H7 (cell line): ENCODE measurements at places on chromosomes 4 and X.

DNA sequence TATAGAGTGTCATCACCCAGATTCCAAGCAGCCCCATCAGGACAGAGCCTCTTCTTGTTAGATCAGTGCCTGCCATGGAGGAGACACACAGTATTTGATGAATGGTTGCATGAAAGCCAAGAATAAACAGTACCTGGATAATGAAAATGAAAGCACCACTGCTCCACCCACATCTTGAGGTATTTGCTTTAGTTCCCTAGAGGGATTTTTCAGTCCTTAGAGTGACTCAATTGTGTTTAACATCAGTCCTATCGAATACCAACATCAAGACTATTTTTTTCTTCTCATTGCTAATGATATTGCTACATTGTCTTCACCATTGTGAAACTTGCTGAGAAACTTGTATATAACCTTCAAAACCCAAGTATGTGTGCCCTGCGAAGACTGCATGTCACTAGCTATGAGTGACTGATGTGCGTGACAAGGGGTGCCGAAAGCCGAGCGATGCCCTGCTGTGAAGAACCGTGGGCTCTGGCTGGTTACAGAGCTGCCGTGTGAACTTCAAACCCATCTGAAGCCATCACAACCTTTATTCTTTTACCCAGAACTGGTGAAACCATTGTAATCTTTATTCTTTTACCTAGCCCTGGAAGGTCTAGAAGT, 211.3 kb upstream of the FAT1 start:
- no peak for DNase-seq

DNA sequence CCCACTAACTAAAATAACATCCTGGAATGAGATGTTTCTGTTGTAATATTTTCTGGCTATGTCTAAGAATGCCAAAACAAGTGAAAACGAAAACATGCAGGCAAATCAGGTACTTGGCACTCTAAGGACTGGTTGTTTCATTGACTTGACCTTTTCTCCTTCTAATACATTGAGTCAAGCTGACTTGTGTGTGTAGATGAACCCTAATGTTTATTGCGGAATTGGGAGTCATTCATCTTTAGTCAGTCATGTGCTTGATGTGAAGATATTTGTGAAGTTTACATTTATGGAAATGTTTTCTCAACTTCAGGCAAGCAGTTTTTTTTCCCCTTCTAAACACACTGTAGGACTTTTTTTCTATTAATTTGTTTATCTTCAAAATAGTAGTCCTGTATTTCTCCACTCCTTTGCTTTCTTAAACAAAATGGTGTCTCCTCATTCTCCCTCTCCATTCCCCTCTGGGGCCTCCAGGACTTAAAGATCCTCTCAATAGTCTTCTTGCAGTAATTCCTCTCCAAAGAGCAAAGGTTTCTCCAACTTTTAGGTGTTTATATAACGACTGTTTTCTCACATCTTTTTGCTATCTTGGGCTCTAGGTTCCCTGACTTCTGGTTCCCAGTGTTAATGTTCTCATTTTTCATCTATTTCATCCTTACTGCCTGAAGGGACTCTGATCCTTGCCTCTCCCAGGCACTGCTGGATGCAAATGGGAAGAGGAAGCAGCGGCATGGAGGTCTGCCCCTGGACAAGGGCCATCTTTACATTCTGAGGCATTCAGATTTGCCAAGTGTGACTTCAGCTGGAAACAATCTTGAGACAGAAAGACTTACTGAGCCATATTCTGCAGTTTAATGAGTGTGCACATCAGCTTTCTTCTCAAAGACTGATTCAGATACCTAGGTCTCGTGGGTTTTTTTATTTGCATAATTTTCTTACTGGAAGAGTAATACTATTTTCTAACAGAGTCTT, 166.4 kb downstream of the ARHGAP6 start:
- no peak for DNase-seq

GRCh38 chrX:112877771-112878173, 37.1 kb upstream of the AMOT start:
- no peak for DNase-seq

DNA sequence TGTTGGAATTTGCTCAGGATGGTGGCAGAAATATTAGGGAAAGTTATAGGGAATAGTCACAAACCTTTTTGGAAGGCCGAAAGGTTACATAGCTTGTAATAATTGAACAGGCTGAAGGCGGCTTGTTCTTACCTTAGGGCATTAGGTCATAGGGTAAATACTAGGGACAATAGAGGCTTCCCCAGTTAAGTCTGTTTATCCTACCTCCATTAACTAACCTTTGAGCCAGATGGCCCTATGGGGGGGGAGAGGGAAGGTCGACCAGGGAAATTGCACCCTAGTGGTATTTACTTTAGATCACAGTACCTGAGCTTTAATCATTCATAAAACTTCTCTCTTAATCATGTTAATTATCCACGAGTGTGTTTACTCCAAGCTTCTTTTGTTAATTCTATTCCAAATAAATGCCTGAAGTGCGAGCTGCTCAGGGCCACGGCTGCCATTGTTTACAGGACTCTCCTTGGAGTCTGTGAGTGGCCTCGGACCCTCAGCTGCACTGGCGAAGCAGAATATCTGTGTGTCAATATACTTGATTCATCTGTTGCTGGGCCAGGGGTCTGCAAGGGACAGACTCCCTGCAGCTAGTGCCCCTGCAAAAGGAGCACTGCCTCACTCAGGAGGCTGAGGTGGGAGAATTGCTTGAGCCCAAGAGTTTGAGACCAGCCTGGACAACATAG, 22.9 kb downstream of the PAGE2 start:
- DNase-seq: no peak

DNA sequence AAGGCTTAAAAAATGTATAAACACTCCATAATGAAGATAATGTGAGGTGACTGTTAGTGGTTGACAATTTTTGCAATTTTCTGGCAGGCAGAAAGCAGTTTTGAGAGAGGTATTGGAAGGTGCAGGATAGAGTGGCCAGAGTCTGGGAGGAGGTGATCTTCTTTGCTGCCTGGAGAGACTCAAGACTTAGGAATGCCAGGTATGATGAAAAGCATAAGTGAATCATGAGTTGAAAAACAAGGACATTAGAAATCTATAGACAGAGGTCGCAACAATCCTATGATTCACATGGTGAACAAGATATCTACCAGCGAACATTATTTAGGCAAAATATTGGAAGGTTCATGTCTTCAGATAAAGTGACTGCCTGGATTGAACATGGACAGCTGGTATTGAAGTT, 118.5 kb downstream of the CFAP299 start:
- no peak for DNase-seq

DNA sequence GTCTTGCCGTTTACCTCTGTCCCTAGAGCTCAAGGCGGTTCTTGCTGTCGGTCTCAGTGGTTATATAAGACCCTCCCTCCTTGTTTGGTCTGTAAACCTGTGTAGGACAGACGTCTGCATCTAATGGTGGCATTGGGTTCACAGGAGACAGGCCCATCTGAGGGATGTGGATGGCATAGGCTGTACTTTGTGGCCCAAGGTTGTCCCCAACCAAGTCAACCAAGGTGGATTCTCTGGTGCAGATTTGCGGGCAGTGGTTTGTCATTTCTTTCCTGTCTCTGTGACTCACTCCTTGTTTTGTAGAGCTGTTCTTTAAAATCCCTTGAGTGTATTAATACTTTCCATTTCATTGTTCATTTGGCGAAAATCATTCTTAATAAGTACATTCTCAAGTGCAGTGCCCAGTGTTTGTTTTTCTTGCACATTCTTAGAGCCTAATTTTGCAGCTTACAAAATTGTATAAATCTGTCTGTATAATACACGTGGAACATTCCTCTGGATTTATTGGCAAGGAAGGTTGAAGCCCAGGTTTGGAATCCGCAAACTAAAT, 68.0 kb upstream of the TLR2 start:
- DNase-seq: no peak

- DNase-seq: no peak
These were observed 749.6 kb downstream of the RAB28 start for GRCh38 chr4:12734586-12734985.
